CD8-positive, alpha-beta T cell (primary cell): ENCODE measurements at places on chromosomes 11 and 22.
A peak's percentile ranks its signal among the peaks of the same experiment; 100 is the strongest.

DNA sequence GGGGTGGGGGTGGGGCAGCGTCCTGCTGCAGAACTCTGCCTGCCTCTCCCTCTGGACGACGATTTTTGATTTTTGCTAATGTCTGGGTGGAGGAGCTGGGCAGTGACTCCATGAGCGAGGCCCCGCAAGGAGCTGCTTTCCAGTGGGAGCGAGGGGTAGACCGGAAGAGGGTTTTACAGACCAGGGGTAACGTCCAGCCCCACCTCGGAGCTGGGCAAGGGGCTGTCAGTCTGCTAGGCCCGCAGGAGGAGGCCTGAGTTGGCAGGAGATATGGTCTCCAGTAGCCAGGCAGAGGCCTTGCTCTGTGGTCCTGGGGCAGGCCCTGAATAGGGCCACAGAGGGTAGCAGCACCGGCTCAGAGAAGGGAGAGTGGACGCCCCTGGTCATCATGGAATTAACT lies 9.0 kb downstream of the MAPK8IP2 start:
- DNase-seq, result no peak

- no peak for DNase-seq
Measured at GRCh38 chr11:70779433-70780245, 381.3 kb downstream of the CTTN start.

- no peak for DNase-seq
Measured at GRCh38 chr22:43901976-43902643, 10.3 kb upstream of the PNPLA5 start.

GRCh38 chr11:27720277-27720830 lies 20.1 kb upstream of the BDNF start:
- no peak for DNase-seq

GRCh38 chr22:26079009-26079408 lies 90.3 kb upstream of the SEZ6L start:
- DNase-seq, result no peak

DNA sequence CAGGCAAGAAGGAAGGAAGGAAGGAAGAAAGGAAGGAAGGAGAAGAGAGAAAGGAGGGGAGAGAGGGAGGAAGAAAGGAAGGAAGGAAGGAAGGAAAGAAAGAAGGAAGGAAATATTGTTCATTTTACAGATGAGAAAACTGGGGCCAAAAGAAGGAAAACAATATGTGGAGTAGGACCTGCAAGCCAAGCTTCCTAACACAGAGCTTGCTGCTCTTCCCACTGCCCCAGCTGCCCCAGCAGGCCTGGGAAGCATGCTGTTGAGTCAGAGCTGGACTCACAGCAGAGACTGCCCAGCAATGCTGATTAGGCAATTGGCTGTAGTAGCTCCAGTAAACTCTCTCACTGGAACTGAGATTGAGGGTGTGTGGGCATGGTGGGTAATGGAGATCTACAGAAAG lies 42.6 kb upstream of the SMCO4 start:
- DNase-seq, result no peak

GRCh38 chr22:26259510-26259909 lies 90.2 kb downstream of the SEZ6L start:
- no peak for DNase-seq

DNA sequence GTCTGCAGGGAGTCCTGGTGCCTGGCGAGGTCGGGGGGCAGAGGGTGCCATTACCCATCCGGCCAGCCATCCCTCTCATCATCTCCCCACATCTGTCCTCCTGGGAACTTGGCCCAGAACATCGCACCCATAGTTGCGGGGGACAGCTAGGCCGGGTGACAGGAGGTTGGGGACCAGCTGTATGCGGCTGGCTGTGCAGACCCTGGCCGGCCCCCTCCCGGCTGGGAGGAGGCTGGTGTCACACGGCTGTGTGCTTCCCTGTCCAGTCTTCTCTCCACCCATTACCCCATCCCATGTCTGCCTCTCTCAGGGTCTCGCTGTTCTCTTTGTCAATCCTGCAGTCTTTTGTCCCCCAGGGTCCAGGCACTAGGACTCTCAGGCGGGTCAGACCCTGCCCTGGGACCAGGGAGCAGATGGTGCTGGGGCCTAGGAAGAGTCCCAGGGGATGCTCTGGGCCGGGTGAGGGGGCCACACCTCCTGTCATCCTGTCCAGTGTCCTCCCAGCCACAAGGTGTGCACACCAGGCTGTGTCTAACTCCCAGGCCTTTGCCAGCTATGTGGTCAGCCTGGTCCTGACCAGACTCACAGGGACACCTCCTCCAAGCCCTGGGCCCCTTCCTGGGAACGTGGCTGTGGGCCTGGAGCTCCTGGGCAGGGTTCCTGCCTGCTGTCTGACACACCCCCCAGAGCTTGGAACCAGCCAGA lies 6.4 kb upstream of the TBX1 start:
- no peak for DNase-seq

- DNase-seq, result no peak
Measured at GRCh38 chr11:10443152-10443551, 11.9 kb upstream of the AMPD3 start.

- no peak for DNase-seq
Measured at GRCh38 chr11:129643031-129643721, 172.5 kb upstream of the TMEM45B start.

- no peak for DNase-seq
Measured at GRCh38 chr11:8533332-8533731, 60.7 kb downstream of the STK33 start.

DNA sequence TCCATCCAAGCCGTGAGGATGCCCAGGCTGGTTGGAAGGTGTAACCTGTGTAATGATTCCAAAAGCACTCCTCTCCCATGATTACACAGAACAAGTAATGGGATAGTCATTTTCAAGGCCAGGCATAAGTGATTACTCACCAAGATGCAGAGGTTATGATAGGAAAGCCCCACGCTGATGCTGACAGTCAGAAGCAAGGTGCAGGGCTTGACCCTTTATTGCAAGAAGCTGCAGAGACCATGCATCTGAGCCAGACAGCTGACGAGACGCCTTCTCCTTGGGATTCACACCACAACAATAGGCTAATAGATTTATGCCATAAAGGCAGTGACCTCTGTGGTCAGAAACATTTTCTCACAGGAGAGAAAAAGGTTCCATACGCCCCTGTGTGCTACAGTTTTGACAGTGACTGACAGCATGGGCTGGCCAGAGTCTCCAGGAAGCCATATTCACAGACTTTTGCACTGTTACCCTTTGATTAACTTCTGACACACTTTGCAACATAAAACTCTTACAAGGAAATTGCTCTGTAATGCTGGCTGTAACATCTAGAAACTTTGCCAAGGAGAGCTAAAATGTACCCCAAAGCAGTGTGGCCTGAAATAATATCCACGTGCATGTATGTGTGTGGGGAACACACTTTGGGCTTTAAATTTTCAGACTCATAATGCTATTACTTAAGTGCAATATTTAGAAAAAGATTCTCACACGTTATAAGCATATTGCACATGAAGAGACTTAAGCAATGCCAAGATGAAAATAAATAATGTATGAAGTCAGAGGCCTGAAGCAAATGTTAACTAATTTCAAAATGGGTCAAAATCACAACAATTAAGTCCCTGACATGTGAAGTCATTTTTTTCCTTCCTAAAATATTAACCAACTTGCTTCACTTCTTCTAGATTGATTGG lies 1079.0 kb upstream of the TENM4 start:
- no peak for DNase-seq

- no peak for DNase-seq
Measured at GRCh38 chr22:37777122-37777687, 30.5 kb upstream of the GCAT start.

DNA sequence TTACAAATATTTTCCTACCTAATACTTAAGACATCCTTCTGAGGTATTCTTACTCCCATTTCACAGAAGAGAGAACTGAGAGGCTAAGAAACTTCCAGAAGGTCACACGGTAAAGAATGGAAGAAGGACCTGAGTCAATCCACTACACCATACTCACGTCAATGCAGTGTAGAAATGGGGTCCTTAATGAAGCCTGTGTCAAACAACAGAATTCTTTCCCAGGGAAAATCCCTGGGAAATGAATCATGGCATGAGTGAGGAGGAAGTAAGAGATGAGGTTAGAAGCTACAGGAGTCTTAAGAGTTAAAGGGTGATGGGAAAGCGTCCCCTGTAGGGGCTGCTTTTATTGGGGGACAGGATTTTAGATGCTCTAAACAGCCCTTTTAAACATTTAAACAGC lies 147.9 kb downstream of the C11orf91 start:
- no peak for DNase-seq

DNA sequence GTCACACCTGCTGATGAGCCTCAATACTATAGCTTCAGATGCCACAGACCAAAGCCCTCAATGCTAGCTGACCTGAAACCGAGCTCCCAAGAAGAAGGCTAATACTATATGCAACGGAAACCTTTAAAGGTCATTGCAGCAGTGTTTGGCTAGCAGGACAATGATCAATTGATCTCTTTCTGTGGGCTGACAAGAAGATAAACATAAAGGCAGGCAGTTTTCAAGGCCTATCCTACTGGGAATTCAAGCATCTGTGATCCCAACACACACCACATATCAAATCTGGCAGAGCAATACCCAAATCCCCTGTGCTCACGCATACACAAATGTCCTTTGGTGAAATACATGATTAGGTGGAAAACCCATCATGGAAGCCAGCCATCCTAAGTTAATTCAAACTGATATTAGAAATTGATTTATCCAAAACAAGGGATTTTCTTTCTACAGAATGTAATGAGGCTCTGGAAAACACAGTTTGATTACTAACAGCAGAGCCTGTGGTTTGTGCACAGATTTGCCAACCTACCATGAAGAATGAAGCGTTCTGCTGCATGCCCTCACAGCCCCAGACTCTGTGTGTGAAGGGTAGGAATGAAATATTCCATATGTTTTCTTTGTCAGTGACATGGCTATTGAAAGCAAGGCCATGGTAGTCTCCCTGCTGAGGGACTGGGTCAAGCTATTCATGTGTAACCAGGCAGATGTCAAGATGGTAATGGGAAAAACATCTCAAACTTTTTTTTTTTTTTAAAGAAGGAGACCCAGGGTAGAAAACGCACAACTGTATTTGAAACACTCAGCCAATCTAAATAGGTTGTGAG lies 12.2 kb downstream of the LGR4 start:
- DNase-seq, result no peak

DNA sequence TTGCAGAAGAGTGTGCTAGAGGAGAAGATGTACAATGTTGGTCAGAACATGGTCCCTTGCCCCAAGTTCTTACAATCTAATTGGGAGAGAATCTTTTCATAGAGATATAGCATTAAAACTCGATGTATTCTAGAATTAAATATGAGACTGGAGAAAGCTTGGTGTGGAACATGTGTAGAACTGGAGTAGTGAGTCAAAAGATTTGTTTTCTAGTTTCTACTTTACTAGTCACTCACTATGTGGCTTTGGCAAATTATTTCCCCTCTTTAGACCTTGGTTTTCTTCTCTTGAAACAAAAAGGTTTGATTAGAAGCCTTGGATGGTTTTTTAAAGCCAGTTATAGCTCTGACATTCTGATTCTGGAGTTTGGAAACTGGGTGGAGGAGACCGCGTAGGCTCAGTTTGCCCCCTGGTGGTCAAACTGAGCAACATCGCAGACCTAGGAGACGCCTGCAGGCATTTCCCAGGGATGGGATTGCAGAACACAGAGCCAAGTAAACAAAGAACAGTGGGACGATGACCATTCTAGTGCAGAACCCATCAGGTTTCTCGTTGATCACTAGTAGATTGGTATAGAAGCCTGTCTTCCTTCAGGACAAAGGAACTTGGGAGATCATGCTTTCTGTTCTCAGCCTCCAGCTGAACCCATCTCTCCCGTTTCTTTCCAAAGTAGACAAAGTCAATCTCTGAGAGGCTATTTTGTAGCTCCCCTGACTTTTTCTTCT lies 8.5 kb upstream of the CHRDL2 start:
- DNase-seq, result no peak

- no peak for DNase-seq
Measured at GRCh38 chr11:57764021-57764420, 2.4 kb downstream of the CTNND1 start.

GRCh38 chr22:23915290-23915689 lies 21.1 kb downstream of the MIF start:
- no peak for DNase-seq

DNA sequence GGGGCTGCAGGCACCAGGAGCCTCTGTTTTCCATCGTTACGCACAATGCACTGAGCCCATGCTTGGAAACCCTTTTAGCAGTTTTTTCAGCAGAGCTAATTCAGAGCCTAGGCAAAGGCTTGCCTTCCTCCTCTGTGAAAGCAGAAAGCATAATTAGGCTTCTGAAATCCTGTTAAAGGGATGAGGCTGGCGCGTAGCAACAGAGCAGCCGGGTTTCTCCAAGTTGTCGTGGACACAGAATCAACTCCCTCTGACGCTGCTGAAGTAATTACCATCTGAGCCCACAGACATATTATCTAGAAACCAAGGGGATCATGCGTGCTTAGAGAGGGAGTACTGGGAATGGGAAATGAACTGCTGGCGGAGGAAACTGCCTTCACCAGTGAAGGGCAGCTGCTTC lies 85.4 kb downstream of the MYO18B start:
- no peak for DNase-seq

- DNase-seq, result peak; percentile 25
Measured at GRCh38 chr22:41217553-41218157, 12.5 kb downstream of the L3MBTL2 start.

GRCh38 chr11:34825315-34825669 lies 90.9 kb downstream of the APIP start:
- no peak for DNase-seq

DNA sequence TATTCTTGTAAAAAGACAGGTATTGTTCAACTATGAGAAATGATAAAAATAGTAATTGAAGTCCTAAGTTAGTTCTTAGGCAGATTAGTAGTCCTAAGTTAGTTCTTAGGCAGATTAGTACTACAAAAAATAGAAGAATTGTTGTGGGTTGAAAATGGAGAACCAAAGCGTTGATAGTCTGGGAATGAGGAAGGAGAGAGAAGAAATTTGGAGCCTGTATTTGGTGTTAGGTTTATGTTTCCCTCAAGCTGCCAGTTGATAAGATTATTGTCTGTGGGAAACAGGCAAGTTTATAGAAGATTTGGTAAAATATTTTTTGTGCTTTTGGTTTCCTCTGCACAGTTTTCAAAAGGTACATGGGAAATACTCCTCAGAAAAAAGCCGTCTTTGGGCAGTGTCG lies 3.6 kb downstream of the BCO2 start:
- DNase-seq, result no peak
